ENCODE measurements at places on chromosomes 2 and 18.

GRCh38 chr2:235833971-235834620 lies 334.1 kb downstream of the GBX2 start:
- DNase-seq = no peak

GRCh38 chr2:85822766-85823165 lies 66.0 kb downstream of the ST3GAL5 start:
- DNase-seq = no peak

GRCh38 chr2:238060096-238060541 lies 682 bp upstream of the SCLY start:
- DNase-seq = no peak

DNA sequence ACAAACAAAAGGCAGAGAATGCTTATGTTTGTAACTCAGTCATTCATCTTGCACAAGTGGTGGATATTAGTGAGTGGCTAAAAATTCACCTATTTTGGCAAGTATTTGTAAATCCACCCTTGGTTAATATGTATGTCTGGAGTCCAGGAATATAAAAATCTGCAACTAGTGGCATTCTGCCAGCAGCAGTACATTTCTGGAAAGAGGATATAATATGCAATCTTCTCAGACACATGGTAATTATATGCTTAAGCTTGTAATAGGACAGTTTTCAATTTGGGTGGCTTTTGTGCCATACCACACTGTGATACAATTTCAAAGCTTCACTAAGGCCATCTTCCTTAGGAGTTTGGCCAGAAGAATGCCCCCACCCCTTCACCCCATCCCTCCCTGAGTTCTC lies 693.3 kb downstream of the MBD2 start:
- DNase-seq = no peak

- DNase-seq = no peak
These were observed 70.9 kb downstream of the ZNF385B start for GRCh38 chr2:179790235-179791217.

GRCh38 chr2:194301946-194302345 lies 1355.1 kb upstream of the SLC39A10 start:
- DNase-seq = no peak

DNA sequence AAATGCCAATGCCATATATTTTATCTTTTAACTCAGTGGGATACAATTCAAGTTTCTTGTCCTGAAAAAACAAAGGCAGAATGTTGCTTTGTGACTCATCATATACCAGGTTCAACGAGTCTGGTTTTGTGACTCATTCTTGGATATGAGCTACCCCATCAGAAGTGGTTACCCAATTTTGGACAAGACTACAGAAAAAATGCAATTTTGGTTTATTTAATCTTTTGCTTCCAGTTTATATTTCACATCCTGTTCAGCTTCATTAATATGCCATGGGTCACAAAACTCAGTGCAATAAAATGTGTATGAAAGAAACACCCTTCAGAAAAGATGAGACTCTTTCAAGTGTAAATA lies 25.0 kb downstream of the FN1 start:
- DNase-seq = no peak

DNA sequence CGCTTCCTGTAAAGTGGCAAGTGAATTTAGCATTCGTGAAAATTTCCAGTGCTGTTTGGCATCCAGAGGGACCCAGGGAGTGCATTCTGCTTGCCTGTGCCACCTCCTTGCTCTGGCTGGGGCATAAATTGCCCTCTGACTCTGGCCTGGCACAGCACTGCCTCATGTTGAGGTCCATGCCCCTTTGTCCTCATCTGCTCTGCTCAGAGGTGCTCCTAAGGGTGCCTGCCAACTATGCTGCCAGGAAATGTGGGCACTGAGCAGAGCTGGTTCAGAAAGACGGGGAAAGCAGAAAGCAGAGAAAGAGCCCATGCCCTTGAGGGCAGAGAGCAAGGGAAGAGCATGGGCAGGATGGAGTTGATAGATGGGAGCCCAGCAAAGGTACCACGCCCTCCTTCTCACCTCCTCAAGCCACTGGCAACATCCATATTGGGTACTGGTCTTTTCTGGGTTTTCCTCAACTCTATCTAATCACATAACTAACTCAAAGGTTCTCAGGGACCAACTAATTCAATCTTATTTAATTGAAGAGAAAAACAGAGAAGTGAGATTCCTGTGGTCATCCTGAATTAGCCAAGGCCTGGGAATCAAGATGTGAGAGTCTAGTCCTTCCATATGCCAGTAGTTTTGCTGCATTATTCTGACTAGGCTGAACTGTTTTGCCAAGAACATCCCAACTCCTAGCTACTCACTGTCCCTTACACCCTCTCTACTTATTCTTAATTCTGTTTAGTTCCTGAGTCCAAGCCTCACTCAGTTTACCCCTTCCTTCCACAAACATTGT lies 441.5 kb upstream of the TNP1 start:
- DNase-seq = no peak

DNA sequence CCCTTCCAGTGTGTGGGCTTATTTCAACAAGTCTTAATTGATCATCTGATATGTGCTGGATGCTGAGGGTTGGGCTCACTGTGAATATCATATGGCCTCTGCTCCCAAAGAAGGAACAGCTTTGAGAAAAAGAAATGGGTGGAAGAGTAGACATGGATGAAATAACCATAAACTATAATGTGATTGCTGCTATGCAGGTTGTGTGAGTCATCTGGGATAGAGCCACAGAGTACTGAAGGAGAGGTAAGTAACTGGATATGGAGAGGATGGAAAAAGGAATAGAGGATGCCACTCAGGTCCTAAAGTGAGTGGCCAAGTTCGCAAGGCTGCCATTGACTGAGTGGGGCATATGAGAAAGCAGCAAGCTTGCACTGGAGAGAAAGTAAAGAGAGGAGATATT lies 8.7 kb upstream of the DSG2 start:
- no peak for DNase-seq

DNA sequence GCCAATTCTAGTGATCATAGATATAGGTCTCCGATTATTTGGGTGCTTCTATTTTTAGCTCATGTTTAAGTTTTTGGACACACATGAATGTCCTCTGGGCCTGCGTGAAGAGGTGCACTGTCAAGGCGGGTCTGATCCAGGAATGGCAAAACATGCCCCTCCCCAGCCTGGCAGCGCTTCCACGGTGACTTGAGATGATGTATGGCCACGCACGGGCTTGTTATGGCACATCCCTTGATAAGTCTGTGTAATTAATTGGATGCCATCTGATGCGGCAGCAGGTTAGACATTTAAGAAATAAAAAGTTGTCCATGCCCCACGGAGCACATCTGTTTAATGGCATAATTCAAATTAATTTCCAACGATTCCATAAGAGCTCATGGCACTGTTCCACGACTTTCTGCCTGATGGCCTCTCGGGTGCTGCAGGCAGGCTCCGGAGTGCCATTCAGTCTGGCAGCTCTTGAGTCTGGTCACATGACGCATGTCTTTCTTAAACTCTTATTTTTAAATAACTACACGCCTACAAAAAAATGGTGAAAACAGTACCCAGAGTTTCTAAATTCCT lies 151.4 kb downstream of the ACKR3 start:
- no peak for DNase-seq

DNA sequence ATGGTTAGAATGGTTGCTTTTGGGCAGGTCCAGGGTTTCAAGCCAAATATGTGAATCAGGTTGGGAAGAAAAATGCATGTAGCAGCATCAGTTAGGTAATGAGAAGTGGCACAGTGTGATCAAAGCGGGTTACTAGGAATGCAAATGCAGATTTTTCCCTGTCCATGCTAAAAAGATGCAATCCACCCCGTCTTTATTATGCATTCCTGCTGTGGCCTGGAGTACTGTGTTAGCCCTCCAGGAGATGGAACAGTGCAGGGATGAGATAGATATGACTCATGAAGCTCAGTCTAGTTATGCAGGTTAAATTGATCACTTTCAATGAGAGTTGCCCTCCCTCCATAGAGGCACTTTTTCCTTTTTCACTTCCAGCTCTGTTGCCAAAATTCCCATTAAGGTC lies 283.8 kb downstream of the CTNNA2 start:
- DNase-seq = no peak

DNA sequence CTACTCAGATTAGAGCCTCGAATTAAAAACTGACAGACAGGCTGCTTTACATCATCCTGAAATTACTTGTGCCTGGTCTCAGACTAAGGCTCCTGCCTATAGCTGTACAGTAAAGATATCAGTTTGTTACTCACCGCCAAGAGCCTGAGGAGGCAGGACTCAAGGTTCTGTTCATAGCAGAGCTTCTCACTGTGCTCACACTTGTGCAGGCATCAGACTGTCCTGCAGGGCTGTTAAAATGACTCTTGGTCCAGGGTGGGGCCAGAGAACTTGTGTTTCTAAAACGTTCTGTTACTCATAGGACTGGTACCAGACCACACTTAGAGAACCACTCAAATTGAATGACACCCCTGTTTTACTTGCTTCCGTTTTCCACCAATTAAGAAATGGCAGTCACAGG lies 310.0 kb downstream of the DPP10 start:
- no peak for DNase-seq

GRCh38 chr2:108267101-108267500 lies 21.6 kb upstream of the SULT1C2 start:
- no peak for DNase-seq

GRCh38 chr18:6837904-6838303 lies 108.4 kb downstream of the ARHGAP28 start:
- DNase-seq = no peak

DNA sequence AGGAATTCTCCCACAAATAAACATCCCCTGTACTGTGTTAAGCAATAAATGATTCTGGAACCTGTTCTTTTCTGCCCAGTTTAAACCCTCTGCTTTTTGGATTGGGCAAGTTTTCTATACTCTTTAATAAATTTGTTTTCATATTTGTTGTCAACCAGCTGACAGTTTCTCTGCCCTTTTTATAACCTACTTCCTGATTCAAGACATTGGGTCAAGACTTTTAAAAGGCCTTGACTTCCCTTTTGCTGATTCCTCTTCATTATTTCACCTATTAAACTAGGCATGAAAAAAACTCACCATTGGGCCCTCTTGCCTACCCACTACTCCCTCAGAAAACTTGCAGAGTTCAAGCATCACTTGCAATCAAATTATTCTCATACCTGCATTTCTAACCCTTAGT lies 459.5 kb downstream of the ARHGAP15 start:
- no peak for DNase-seq

GRCh38 chr18:67183398-67183797 lies 333.1 kb downstream of the DSEL start:
- DNase-seq = no peak

GRCh38 chr2:20551260-20551944 lies 99.5 kb downstream of the HS1BP3 start:
- no peak for DNase-seq

- no peak for DNase-seq
These were observed 25.4 kb downstream of the USP14 start for GRCh38 chr18:183769-184168.

DNA sequence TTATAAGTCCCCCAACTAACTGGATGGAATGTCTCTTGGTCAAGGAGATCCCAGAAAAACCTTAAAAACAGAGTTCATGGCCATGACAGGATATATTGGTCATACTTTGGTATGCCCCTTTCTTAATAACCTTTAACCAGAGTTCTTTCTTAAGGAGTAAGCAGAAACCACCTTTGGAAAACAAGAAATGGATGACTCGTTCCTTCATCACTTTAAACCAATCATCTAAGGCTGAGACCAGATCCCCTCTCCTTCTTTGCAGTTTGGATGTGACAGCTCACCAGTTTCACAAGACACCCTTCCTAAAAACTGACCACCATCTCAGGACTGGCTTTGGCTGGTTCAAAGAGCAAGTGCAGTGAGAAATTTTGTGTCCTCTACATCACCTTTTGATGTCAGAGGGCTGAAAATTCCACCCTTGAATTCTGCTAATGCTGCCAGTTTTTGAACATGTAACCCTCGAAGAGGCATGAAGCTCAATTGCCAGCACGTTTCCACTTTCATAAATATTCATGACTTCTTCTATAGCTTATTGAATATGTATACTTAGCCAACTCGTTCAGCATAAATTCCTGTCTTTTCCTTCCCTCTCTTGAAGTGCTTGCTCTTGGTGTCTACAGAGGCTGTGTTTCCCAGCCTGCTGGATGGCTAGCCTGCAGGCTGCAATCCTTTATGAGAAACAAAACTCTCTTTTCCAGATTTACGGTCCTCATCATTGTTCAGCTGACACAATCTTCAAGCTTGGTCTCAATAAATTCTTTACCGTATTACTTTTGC lies 1323.5 kb upstream of the TMEFF2 start:
- no peak for DNase-seq

- DNase-seq = no peak
These were observed 62.7 kb upstream of the GATA6 start for GRCh38 chr18:22106536-22107292.

- no peak for DNase-seq
These were observed 1.3 kb downstream of the PTMA start for GRCh38 chr2:231709636-231709980.

GRCh38 chr18:9796935-9797549 lies 88.7 kb upstream of the TXNDC2 start:
- no peak for DNase-seq

- DNase-seq = no peak
These were observed 340.6 kb downstream of the HRH4 start for GRCh38 chr18:24801001-24801400.

DNA sequence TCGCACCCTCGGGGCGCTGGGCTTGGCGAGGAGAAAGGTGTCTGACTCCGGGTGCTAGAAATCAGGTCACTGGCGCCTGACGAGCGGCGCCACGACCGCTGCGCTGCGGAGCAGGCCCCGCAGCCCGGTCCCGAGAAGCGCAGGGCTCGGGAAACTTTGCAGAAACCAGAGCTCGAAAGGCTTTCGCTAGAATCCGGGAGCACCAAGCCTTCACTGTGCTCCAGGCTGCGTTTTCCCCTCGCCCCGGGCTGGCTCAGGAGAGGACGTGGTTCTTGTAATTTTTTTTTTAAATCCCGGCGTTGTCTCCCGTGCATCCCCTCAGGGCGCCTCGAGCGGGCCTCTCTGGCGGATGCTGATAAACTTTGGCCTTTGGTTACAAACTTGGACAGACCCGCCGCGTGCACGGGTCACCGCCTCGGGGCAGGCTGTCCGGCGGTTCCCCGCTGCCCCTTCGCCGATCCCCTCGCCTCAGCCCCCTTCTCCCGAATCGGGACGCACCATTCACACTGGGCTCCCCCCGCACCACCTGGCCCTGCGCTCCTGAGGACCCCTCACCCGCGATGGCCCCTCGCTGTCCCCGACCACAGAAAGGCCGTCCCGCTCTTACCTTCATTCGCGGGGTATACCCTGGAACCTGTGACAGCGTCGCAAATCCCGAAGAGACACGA lies 419 bp downstream of the EPHA4 start:
- DNase-seq = no peak

- no peak for DNase-seq
These were observed 3.9 kb downstream of the SALL3 start for GRCh38 chr18:78983512-78983911.

GRCh38 chr18:35623255-35623654 lies 41.7 kb downstream of the GALNT1 start:
- no peak for DNase-seq

All from activated naive CD4-positive, alpha-beta T cell treated with Interleukin-2 at 50 U/mL for 16 hours (primary cell).